ENCODE measurements at places on chromosomes 2 and 18.

DNA sequence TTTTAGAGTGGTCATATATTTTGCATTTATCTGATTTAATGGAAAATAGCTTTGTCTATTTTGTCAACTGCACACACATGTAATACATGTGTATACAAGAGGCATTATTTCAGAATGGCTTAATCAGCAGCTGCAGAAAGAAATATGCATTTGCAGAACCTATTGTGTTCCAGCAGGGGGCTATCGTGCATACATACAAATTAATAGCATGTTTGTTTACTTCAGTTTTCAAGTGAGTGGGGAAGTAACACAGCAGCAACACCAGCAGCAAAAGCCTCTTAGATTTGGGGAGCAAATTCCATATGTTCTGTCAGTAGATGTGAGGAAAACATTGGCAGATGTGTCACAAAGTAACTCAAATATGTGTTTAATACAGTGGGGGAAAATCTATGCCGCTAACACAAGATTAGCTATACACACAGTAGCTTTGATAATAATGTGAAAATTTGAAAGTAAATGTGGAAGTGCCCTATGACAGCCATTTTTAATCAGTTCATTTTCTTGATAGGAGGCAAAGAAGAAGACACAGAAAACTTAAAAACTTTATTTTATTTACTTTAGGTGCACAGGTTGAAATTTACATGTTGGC is 218.1 kb downstream of the WDR7 start:
- DNase-seq = no peak

DNA sequence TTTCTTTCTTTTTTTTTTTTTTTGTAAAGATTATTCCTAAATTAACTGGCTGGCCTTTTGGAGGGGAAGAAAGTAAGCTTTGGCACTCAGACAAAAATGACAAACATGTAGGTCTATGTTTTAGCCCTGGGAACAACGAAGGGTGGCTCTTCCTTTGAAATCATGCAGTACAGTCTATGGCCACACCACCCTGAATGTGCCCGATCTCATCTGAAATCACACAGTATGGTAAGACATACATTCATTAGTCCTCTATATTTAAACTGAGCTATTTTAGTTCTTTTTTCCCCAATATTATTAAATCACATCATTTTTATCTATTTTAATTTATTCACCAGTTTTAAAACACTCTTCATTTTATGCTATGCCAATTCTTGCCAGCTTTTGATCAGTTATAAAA is 48.2 kb downstream of the PLA2R1 start:
- DNase-seq = no peak

DNA sequence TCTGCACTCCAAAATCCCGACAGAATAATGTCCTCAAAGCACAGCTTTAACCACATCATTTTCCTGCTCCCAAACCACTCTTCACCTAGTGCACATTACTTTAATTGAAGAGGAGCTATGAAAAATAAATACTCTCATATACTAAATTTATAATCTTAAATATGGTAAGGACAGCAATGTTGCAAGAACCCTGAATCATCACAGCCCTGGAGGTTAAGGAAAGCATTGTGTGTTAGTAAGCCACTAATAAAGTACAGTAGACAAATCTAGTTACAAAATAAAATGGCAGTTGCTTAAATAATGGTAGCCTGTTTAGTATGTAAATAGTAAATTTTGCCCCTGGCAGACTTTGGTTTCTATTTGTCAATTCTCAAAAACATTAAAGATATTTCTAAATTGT is 27.0 kb upstream of the CCDC178 start:
- DNase-seq = no peak

DNA sequence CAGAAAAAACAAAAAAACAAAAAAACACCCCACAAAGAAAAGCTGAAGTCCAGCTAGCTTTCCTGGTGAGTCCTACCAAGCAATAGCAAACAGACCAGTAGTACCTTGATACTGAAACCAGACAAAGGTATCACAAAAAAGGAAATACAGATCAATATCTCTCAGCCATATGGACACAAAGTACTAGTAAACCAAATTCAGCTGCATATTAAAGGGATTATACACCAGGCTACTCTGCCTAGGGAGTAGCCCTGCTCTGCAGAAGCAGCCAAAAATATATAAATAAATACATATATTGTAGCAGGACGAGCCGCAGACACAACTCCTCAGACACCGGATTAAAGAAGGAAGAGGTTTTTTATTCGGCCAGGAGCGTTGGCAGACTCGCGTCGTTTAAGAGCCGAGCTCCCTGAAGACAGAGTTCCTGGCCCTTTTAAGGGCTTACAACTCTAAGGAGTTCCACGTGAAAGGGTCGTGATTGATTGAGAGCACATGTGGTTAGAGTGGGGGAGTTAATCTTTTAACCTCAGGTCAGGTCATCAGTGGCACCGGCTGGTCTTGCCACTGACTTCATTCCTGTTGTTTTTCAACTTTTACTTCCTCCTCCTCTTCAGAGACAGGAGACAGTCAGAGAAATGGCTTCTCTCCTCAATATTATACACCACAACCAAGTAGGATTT is 38.4 kb upstream of the DTNB start:
- no peak for DNase-seq

GRCh38 chr2:105042189-105042588 is 4.3 kb downstream of the MRPS9 start:
- no peak for DNase-seq

DNA sequence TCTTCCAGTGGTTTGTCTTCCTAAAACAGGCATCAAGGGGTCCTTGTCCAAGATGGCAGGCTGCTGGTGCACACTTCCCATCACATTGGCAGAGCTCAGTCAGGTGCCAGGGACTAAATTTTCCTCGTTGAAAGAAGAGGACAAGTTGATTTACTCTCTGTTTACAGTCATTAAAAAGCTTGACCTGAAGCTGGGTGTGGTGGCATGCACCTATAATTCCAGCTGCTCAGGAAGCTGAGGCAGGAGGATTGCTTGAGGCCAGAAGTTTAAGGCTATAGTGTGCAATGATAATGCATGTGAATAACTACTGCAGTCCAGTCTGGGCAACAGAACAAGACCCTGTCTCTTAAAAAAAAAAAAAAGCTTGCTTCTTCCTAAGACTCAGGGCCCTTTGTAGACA is 3.6 kb upstream of the PLB1 start:
- DNase-seq = no peak

DNA sequence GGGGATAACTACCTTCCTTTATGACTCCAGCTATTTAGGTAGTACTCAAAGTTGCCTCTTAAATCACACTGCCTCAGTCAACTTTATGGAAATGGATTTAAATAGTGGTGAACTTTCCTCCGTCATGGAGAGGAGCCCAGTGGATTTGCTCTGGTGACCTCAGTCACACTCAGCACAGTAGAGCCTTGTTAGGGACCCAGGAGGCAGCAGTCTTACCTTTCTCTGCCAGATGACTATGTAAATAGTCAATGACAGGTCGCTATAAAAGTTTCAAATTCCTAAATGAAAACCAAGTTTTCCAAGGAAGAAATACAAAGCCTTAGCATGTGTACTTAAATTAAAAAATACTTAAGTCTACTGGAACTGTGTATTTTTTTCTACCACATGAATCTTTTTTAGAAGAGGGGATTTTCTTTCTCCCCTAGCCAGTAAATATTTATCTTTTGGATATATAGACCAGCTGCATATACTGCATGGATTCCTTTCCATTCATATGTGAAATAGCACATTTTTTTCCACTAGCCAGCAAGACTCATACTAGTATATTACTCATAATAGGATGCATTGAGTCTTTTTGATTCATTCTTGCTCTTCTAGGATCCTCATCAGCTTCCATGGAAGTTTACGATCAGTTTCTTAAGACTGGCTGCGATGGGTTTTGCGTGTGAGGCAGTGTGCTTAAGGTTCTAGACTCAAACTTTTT is 147.1 kb downstream of the FMNL2 start:
- no peak for DNase-seq

All from central memory CD8-positive, alpha-beta T cell (primary cell).